Neural progenitor cell (in vitro differentiated cells): ENCODE measurements at places on chromosomes 11 and 22. TPM values are rescaled to one million over a fixed set of nuclear protein-coding genes. Genes with fewer than 3 reads are reported as not detected.

DNA sequence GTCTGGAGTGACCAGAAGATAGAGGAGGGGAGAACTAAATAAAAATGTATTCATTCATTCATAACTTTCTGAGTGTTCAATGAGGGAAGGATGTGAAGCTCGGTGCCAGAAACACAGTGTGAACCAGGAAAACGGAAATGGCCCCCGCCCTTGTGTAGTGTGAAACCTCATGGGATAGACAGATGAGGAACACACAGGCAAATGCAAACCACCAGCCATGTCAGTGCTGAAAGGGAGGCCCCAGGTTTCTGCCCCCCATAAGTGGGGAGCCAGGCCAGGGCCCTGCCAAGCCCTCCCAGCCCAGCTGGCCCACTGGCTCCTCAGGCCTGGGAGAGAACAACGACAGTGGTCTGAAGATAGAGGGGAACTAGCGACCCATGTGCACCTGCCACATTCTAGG, 30.5 kb downstream of the LARGE1 start:
- no peak overlapping the region for H3K4me3 ChIP-seq
- peaks cover 6% of the 10 kb centered on the region for H3K4me1 ChIP-seq
- no peaks in the 10 kb centered on the region for H3K27me3 ChIP-seq
- no peak overlapping the region for H3K27ac ChIP-seq
- no peak for DNase-seq
- H3K36me3 ChIP-seq, result no peaks in the 10 kb centered on the region

The OR52E8 gene
- 0.46 TPM in 1 of 2 replicates, not detected in the other for total RNA-seq

DNA sequence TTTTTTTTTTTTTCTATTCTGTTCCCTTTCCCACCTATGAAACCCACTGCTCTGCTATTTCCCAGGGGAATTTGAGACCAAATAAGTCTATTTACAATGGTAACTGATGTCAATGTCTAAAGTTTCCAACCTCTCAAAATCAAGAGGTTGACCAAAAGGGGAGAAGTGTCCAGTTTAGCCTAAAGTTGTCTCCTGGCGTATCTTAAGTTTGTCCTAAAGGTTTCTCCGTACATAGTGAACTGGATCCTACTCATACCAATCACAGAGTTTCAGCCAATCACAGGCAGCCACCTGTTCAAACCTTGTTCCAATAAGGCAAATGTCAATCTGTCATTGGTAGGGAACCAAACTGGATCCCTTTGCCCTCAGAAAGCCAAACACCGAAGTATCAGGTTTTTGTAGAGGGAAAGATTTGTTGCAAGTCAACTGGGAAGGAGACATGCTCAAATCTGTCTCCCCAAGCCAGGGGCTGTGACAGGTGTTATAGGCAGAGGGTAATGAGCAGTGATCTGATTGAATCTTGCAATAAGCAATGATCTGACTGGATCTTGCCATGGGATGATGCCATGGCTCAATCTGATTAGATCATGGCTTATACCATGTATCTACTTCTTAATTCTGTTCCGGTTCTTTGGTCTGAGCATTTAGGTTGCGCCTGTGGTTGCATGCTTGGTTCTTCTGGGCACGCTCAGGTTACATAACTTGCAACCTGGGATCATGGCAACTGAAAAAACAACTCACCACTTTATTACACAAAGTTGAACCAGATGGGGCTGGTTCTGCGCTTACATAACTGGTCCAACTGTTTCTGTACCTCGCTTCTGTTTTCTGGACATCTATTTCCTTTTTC, 1.1 kb upstream of the VPS37C start:
- peak overlapping the region; percentile 76 for H3K4me3 ChIP-seq
- DNase-seq, result no peak
- H3K4me1 ChIP-seq, result peaks cover 17% of the 10 kb centered on the region

The XKR3 gene
- total RNA-seq, result not detected in 2 replicates

- DNase-seq, result no peak
- H3K4me1 ChIP-seq, result no peaks in the 10 kb centered on the region
- no peaks in the 10 kb centered on the region for H3K27me3 ChIP-seq
These were observed 456.2 kb downstream of the TBC1D22A start for GRCh38 chr22:47218671-47219070.

GRCh38 chr11:559020-559620, 1.4 kb downstream of the LMNTD2 start:
- H3K27ac ChIP-seq, result no peak overlapping the region
- peaks cover 14% of the 10 kb centered on the region for H3K4me1 ChIP-seq
- no peak for DNase-seq
- no peak overlapping the region for H3K4me3 ChIP-seq
- peaks cover 51% of the 10 kb centered on the region for H3K27me3 ChIP-seq

The OR51B5 gene
- 0.22 TPM in 1 of 2 replicates, not detected in the other for total RNA-seq

The POLDIP3 gene
- 37.8 and 67.2 TPM in 2 replicates for total RNA-seq

The MFNG gene
- 2.3 and 10.6 TPM in 2 replicates for total RNA-seq

- H3K27me3 ChIP-seq, result no peaks in the 10 kb centered on the region
- no peak overlapping the region for H3K4me3 ChIP-seq
- DNase-seq, result no peak
- H3K27ac ChIP-seq, result no peak overlapping the region
These were observed 36.4 kb downstream of the RAB30 start for GRCh38 chr11:83035070-83035854.

DNA sequence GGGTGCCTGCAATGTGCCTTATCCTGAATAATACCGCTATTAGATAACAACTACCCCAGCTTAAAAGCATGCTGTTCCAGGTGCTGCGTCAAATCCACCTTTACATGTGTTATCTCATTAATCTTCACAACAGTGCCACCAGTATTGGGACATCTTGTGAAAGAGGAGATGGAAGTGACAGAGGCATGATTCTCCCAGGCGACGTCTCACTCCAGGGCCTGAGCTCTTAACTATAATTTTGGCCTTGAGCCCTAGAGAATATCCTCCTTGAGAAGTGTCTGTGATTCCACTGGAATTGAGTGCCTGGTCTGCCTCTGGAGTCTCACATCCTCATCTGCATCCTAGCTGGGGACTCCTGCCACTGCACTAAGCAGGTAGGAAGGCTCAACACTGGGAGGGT, 43.8 kb downstream of the RPL27A start:
- no peaks in the 10 kb centered on the region for H3K27me3 ChIP-seq
- no peak for DNase-seq
- H3K36me3 ChIP-seq, result no peaks in the 10 kb centered on the region

The RAC2 gene
- 1.7 and 2.1 TPM in 2 replicates for total RNA-seq

GRCh38 chr11:95686265-95686664, 103.3 kb downstream of the FAM76B start:
- H3K4me1 ChIP-seq, result no peaks in the 10 kb centered on the region
- H3K36me3 ChIP-seq, result no peaks in the 10 kb centered on the region
- H3K4me3 ChIP-seq, result no peak overlapping the region
- DNase-seq, result no peak

- no peak overlapping the region for H3K27ac ChIP-seq
- peak; percentile 20 for DNase-seq
- H3K4me1 ChIP-seq, result no peaks in the 10 kb centered on the region
- H3K27me3 ChIP-seq, result no peaks in the 10 kb centered on the region
- H3K36me3 ChIP-seq, result no peaks in the 10 kb centered on the region
These were observed 168.6 kb upstream of the UBASH3B start for GRCh38 chr11:122486793-122487495.

DNA sequence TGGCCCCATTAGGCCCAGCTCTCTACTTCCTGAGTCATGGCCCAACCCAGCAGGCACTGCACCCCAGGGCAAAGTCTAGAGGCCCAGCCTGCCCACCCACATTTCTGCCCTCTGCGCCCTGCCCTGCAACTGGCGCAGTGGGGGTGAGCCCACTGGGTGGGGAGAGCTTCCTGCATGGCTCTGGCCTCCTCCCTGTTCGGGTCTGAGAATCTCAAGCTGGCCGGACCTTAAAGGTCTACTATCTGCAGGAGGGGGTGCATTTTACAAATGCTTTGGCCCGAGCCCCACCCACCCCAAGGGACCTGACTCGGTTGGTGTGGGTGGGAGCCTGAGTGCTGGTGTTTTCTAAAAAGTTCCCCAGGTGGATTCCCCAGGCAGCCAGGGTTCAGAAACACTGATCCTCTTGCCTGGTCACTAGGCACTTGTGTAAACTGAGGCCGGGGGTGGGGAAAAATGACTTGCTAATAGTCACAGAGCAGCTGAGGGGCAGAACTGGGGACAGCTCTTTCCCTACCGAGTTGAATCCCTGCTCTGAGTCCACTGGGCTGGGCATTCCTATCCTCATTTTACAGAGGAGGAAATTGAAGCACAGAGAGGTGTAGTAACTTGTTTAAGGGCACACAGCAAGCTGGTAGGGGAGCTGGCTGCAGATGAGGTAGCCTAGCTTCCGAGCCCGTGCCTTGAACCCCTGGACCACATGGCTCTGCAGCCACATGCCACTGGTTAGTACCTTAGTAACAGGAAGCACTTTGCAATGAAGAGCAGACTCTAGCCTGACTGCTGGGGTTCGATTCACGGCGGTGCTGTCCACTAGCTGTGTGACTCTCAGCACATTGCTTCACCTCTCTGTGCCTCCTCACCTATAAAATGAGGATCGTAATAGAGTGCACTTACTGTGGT, 36.3 kb downstream of the CD82 start:
- no peaks in the 10 kb centered on the region for H3K36me3 ChIP-seq
- H3K27ac ChIP-seq, result no peak overlapping the region
- H3K4me1 ChIP-seq, result peaks cover 43% of the 10 kb centered on the region
- H3K27me3 ChIP-seq, result no peaks in the 10 kb centered on the region
- H3K4me3 ChIP-seq, result no peak overlapping the region

- no peaks in the 10 kb centered on the region for H3K36me3 ChIP-seq
- H3K27me3 ChIP-seq, result peaks cover 9% of the 10 kb centered on the region
- H3K4me3 ChIP-seq, result peak within 1 kb of the TSS; percentile 42
These were observed at the start of gene MRGPRF for GRCh38 chr11:69013009-69013951. MRGPRF (minus strand) TSS chr11:69013246; CDS start chr11:69009901, 3,345 bp downstream.
